NCI-H1694 treated with DMSO at 0.1 percent for 48 hours (cell line): ENCODE measurements at places on chromosomes 6 and 20.

GRCh38 chr6:49415358-49415757 is 47.7 kb downstream of the MMUT start:
- no peak for DNase-seq

DNA sequence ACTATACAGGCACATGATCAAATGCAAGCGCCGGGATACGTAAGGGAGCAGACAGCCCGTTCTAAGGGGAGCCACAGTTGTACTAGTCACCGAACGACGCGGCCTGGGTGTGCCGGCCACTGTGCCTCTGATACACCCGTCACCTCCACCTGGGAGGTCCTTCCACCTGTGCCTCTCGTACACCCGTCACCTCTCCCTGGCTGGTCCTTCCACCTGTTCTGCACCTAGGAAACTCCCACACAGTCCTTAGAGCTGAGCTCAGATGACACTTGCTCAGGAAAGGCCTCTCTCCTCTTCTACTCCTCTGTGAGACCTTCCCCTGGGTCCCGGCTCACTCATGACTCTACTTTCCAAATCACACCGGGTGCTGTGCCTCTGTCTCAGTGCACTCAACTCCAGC is 245.0 kb downstream of the TTLL2 start:
- no peak for DNase-seq

DNA sequence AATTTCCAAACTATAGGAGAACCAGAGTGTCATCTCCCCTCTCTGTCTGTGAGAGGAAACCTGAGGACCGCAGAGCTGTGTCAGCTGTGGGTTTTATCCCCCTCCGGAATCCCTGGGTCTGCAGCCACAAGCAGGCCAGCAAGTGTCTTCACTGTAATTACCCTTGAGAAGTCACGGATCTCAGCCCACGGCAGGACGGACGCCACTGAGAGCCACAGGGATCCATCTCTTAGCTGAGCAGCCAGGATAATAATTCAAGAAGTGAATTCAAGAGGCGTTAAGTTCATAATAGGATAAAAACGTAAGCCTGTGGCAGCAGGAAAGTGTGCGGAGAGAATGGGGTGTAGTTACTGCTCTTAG is 37.0 kb downstream of the DLL1 start:
- DNase-seq: no peak

DNA sequence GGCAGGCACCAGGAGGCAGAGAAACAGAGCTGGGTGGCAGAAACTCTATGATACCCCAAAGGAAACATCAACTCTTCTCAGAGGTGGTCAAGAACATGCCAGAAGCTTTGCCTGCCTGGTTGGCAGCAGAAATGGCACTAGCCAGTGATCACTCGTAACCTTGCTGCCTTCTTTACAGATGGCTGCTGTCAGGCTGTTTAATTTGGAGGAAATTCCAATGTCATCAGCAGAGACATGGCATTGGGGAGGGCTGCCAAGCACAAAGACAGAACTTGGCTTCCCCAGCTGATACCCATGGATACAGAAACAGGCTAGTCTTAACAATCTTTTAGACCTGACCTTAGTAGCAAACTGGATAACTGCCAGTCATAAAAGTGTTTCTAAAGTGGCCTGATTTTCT is 153.6 kb downstream of the GMPR start:
- DNase-seq: no peak

DNA sequence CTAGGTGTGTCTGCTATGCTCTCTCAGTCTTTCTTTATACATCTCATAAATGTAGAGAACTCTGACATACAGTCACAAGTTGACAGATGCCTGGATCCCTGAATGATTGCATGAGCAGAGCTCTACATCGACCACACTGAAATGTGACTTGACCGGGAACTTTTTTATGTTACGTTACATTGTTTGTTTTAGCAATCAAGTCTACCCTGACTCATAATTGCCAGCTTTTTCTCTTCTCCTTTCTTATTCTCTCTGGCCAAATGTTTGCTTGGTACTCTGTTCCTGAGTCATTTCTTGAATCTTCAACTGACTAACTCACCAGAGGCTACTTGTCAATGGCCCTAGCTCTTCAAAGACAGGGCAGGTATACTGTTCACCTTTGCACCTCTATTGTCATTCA is 213.6 kb upstream of the DTNBP1 start:
- no peak for DNase-seq

DNA sequence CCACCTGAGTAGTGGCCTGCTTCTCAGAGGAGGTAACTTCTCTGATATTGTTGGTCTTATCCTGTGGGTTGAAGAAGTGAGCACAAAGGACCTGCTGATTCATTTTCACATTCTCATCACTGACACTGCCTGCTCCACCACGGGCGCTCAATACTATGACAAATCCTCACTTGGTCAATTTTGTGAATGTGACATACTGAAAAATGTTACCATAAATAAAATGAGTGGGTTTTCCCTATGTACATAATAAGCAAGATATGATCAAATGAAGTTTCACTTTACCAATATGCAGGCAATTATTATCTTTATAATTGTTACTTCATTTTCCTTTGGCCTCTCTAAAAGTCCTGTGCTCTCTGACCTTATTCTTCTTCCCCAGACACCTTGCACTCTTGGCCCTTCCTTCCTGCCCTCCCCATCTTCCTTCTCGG is 71.5 kb upstream of the RIPOR2 start:
- DNase-seq: no peak

GRCh38 chr6:138106665-138107077 is 548 bp downstream of the PERP start:
- DNase-seq: no peak

DNA sequence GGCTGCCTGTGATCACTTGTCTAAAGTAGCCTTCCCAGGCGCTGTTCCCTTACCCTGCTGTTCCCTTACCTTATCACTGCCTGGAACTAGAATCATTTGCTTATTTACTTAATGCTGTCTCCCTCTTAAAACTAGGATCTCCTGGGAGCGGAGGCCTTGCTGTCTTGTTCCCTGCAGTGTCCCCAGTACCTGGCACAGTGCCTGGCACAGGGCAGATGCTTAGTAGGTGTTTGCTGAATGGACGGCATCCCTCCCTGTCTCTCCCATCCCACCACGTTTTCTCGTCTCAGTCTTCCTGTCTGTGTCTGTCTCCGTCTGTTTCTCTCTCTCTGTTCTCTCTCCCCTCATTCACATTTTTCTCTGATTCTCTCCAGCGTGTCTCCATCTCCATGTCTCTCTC is 99.9 kb upstream of the MYL9 start:
- no peak for DNase-seq

DNA sequence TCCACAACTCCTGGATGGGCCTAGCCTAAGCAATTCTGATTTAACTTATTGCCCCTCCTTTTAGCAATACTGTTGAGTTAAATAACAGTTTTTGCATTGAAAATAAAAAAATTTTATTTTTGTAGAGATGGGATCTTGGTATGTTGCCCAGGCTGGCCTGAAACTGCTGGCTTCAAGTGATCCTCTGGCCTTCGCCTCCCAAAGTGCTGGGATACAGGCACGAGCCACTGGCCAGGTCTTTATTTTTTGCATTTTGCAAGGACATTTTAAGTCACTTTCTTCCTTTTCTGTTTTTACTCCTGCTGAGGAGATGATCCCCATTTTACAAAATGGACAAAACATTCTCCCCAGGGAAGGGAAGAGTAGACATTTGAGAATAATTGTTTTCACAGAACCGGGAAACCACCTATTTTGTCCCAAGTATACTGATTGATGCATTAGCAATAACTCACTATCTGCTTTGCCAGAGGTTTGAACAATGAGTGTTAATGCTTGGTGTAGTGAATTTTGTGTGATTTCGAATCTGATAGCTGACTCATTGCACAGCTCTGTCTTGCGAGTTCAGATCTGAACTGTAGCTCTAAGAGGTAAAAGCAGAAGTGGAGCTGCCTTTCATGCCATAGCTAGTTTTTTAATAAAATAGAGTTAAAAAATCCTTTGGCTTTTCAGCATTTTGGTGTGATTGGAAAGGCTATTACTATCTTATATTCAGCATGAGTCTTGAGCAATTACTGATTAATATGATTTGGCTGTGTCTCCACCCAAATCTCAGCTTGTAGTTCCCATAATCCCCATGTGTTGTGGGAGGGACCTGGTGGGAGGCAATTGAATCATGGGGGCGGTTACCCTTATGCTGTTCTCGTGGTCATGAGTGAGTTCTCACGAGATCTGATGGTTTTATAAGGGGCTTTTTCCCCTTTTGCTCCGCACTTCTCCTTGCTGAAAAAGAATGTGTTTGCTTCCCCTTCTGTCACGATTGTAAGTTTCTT is 20.9 kb downstream of the IGF2R start:
- no peak for DNase-seq

DNA sequence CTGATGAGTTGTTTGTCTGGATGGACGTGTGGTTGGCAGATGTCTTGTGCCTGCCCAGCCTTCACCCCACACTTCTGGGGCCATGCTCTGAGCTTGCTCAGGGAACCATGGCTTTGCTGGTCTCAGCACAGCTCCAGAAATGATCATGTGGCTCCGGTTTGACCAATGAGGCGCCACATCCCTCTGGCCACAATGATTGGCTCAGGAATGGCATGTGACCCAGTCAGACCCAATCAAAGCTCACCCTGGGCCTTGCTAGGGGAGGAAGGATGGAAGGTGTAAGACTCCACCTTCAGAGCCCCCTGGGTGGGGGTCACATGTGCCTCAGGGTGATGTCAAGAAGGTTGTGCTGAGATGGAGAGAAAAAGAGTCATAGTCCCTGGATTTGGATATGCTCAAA is 281.6 kb upstream of the SULF2 start:
- DNase-seq: no peak

GRCh38 chr6:159357211-159357915 is 188.2 kb downstream of the FNDC1 start:
- no peak for DNase-seq

DNA sequence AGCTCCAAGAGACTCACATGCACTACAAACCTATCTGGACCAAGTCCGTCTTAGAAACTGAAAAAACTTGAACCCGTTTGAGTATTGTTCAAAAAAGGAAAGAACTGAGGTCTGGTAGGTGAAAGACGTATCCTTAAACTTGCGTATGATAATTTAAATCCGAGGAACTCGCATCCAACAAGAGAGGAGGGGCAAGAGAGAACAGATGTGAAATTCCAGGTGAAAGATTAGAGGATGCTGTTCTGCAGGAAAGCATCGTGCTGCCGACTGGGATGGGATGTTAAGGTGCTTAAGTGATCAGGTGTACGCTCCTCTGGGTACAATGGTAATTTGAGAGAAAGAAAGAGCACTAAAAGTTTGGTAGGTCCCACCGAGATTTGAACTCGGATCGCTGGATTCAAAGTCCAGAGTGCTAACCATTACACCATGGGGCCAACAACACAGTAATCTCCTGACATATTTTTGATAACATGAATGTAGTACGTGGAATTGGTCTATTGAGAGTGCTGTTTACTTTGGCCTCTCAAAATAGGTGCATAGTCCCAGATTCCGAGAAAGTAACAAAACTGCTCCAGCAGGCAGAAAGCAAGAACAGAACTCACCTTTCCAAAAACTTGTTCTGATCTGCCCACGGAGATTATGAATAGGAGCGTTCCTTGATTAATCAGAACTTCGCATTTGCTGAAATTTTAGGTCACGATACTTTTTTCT is 53.5 kb upstream of the BTN3A2 start:
- DNase-seq: peak; percentile 55

GRCh38 chr20:13904766-13905165 is 85.6 kb downstream of the SEL1L2 start:
- DNase-seq: no peak

GRCh38 chr20:46118481-46119020 is 437 bp downstream of the CD40 start:
- no peak for DNase-seq

DNA sequence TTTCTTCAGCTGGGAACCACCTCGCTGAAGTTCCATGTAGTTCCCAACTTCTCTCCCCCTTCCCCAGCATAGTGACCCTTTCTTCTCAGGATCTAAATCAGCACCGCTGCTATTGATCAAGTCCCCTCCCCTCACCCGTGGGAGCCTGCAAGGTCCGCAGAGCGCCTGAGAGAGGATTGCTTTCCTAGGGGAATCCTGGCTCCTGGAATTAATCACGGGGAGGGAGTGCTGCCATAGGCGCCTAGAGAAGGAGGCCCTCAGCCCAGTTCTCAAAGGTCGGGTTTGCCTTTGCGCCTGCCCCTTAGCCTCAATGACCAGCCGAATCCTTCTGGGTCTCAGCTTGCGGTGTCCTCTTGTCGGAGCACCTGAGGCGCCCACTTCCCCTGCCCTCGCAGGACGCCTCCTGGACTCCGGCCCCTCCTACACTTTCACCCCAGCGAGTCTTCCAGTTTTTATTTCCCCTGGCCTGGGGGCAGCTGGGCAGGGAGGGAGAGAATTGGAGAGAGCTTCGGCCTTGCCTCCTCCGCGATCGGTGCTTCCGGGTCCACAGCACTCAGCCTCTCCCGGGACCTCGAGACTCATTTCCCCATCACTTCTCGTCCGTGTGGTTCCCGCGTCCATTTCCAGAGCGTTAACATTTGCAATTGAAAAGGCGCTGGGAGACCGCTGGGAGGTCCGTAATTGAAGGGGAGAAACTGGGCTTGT is 3.1 kb upstream of the NKX2-2 start:
- DNase-seq: no peak

GRCh38 chr6:97064578-97064977 is 140.1 kb downstream of the KLHL32 start:
- DNase-seq: no peak

- DNase-seq: peak; percentile 52
These were observed 28.8 kb downstream of the METTL24 start for GRCh38 chr6:110329348-110329713.

GRCh38 chr6:29989211-29989610 is 46.9 kb downstream of the HLA-A start:
- DNase-seq: no peak

DNA sequence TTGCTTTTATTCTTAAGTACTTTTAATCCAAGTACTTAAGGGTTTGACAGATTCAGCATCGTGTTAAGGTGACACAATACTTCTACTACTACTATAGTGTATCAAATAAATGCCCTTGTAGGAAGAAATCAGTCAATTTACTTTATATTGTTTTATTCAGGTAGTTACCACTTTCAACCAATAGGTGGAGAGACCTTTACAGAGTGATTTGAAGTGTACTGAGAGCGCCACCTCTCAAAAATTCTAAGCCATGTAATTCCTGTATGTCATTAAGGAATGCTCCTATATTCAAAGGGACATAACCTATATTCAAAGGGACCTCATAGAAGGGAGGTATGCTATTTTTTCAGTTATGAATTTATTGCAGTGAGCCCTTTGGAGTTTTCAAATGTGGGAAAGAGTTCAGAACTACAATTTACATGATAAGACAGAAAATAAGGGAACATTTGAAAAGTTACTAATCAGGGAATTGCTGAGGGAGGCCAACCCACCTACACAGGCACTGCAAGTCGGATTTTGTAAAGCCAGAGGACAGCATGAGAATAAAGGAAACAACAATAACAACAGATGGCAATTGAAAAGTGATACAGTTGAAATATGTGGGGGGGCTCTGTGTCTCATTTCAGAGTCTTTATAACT is 955.6 kb downstream of the TBC1D32 start:
- DNase-seq: peak; percentile 33

- DNase-seq: no peak
These were observed 170.4 kb upstream of the THEMIS start for GRCh38 chr6:128071212-128071611.
